Mesothelial cell of epicardium (in vitro differentiated cells): ENCODE measurements at places on chromosomes 12 and 14.

- peak; percentile 63 for DNase-seq
- no peaks in the 10 kb centered on the region for H3K27me3 ChIP-seq
- no peaks in the 10 kb centered on the region for H3K4me1 ChIP-seq
- H3K36me3 ChIP-seq, result peaks cover 67% of the 10 kb centered on the region
- no peak overlapping the region for H3K4me3 ChIP-seq
- H3K27ac ChIP-seq, result peak overlapping the region; percentile 87
Observed at GRCh38 chr12:113174461-113175384, 10.6 kb downstream of the DDX54 start.

DNA sequence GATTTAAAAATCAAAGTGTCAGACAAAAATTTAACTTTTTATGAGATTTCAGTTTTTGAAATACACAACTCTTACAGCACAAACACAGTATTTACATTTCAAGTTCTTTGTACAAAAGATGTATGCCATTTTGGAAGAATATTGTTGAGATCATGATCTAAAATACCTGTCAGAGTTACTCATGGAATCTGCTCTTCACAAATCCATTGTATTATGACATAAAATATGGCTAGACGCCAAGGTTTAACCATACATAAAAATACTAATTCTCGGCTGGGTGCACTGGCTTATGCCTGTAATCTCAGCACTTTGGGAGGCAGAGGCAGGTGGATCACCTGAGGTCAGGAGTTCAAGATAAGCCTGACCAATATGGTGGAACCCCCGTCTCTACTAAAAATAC lies 6.2 kb upstream of the SYCP3 start:
- no peaks in the 10 kb centered on the region for H3K4me1 ChIP-seq
- no peak overlapping the region for H3K27ac ChIP-seq
- no peak for DNase-seq
- H3K4me3 ChIP-seq, result no peak overlapping the region

GRCh38 chr12:20268771-20269170 lies 99.6 kb upstream of the PDE3A start:
- DNase-seq, result no peak
- H3K36me3 ChIP-seq, result no peaks in the 10 kb centered on the region
- H3K27me3 ChIP-seq, result no peaks in the 10 kb centered on the region
- no peak overlapping the region for H3K4me3 ChIP-seq

GRCh38 chr12:126210026-126210425 lies 1144.8 kb downstream of the AACS start:
- DNase-seq, result no peak
- no peak overlapping the region for H3K4me3 ChIP-seq
- H3K27me3 ChIP-seq, result peaks cover 5% of the 10 kb centered on the region
- H3K27ac ChIP-seq, result no peak overlapping the region

DNA sequence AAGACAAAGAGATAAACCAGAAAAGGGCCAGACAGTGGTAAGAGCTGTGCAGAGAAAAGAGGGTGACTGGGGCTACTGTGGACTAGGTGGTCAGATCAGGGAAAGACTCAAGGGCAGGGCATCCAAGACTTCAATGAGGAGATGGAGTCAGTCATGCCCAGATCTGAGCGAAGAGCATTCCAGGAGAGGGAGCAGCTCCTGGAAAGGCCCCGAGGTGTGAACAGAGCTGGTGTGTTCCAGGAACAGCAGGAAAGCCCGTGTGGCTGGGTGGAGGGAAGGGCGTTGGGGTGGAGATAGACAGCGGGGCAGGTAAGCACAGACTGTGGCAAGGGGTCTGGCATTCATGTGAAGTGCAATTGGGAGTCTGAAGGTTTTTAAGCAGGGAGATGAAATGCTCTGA lies 16.8 kb downstream of the TTC7B start:
- H3K27ac ChIP-seq, result no peak overlapping the region
- H3K4me1 ChIP-seq, result peaks cover 7% of the 10 kb centered on the region
- no peak overlapping the region for H3K4me3 ChIP-seq
- DNase-seq, result no peak
- H3K27me3 ChIP-seq, result no peaks in the 10 kb centered on the region
- H3K36me3 ChIP-seq, result peaks cover 10% of the 10 kb centered on the region

DNA sequence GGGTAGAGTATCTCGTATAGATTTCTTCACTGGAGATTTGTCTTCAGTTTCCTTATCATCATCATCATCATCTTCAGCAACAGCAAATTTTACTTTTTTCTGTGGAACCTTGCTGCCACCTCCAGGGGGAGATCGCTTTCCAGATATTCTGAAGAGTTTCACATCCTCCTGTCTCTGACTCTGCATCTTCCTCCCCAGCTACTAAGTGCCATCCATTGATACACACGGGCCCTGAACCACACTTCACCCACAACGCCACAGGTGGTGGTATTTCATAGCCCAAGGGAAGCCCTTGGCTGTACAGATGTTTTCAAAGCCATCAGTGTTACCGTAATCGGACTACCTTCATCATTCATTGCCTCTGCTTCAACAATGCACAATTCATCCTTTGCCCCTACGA lies 82.2 kb downstream of the PPP2R5C start:
- peaks cover 3% of the 10 kb centered on the region for H3K4me1 ChIP-seq
- no peak for DNase-seq
- H3K36me3 ChIP-seq, result peaks cover 3% of the 10 kb centered on the region
- peak overlapping the region; percentile 3 for H3K27ac ChIP-seq
- no peak overlapping the region for H3K4me3 ChIP-seq
